ENCODE measurements at places on chromosomes 7 and 10.

GRCh38 chr7:69746383-69746782 is 148.1 kb downstream of the AUTS2 start:
- no peak for DNase-seq

DNA sequence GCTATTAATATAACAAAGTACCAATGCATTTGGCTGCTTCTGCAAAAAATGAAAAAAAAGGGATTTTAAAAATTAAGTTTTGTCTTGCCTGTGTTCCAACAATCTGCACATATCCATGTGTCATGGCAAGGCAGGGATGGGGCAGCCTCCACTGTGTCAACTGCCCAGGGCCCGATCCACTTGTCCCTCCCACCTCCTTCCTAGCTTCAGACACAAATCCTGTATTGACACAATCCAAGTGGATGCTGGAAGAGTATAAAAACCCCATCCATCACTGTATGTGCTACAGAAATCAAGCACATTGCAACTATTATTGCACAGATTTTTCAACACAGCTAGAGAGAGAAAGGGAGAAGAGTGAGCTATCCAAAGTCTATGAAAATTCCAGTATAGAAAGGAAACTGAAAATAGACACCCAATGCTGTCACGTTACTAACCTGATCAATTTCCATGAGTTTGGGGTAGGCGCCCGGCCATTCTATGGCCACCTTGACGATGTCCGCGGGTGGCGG is 106.4 kb downstream of the ELMO1 start:
- DNase-seq: no peak

DNA sequence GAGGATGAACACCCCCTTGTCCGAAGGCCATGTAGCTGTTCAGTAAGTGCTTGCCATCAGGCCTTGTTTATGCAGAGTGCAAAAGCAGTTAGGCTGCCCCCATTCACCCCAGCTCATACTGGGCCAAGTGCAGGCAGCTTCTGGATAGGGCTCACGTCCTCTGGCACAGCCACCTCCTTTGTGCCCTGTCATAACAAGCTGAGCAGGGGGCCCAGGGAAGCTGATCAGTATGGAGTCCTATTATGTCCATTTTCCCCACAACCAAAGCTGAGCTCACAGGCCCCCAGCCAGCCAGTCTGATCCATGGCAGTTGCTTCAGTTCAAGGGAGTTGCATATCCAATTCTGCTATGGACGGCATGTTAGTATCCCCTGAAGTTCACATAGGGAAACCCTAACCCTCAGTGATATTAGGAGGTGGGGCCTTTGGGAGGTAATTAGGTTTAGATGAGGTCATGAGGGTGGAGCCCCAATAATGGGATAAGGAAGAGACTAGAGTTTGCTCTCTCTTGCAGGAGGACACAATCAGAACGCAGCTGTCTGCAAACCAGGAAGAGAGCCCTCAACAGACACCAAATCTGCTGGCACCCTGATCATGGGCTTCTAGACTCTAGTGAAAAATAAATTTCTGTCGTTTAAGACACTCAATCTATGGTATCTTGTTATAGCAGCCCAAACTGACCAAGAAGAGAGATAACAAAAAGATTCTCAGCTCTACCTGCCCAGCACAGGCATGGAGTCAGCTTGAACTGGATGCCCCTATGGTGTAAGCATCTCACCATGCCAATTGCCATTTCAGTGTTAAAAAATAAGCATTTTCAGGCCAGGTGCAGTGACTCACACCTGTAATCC is 155.9 kb downstream of the FGFR2 start:
- no peak for DNase-seq

DNA sequence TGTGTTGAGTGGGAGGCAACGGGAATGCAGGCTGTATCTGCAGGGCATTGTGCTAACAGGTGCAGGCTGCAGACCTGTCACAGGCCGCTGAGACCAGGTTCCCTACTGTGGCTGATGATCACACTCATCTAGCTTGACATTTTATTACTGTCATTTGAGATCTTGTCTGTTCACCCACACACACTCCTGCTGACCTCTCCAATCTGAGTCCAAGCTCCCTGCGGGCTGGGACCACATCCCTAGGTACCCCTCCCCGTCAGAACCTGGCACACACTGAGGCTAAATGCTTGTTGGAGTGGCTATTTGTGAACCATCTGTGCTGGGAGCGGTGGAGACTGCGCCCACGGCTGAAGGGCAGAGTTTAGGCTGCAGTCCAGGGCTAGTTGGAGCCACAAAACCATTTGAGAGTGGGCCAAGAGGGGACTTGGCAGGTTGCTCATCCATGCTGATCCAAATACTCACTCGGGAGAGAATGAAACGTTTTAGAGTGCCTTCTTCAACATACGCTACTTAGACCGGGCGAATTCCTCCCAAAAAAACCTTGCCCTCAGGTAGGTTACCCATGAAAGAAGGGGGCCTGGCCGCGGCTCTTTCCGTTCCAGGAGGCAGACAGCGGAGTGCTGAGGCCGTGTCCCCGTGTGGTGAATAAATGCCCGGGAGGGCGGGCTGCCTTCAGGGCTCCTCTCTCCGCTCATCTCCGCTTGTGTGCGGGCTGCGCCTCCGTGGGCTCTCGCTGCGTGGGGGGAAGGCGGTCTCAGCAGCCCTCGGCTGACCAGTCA is 164.4 kb downstream of the RGS10 start:
- DNase-seq: no peak

GRCh38 chr10:7589748-7590147 is 77.0 kb downstream of the ITIH5 start:
- no peak for DNase-seq

GRCh38 chr10:90193240-90193985 is 492.0 kb downstream of the KIF20B start:
- no peak for DNase-seq

DNA sequence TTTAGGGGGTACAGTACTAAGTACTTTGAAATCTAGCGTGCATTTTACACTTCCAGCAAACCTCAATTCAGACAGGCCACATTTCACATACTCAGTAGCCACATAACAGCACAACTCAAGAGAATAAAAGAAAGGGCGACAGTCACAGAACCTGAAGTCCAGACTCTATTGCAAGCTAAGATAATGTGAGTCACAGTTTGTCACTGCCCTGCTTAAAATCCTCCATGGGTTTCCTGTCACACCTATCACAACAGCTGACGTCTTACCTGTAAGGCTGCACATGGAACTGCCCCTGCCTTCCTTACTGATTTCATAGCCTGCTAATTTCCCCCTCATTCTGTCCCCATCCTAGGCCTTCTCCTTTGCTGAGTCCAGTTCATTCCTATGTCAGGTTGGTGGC is 16.1 kb upstream of the CDK14 start:
- no peak for DNase-seq

- no peak for DNase-seq
Measured at GRCh38 chr7:150851492-150852370, 586 bp upstream of the AOC1 start.

Measured in memory B cell (primary cell).